ENCODE measurements at places on chromosomes 6 and 20. TPM values are rescaled to one million over a fixed set of nuclear protein-coding genes. Genes with fewer than 3 reads are reported as not detected.

ZSCAN12 gene
- 6.5 TPM for total RNA-seq

NHLRC1 gene
- total RNA-seq = 3.0 TPM

NMBR gene
- not detected for total RNA-seq

PTK7 gene
- 44.6 TPM for total RNA-seq

PRR18 gene
- total RNA-seq = not detected

TXLNB gene
- total RNA-seq = 0.36 TPM

SKIC2 gene
- 42.8 TPM for total RNA-seq

ELOVL4 gene
- total RNA-seq = 6.4 TPM

FAM162B gene
- total RNA-seq = 1.6 TPM

LPA gene
- total RNA-seq = not detected

GRM4 gene
- total RNA-seq = 0.08 TPM

DNA sequence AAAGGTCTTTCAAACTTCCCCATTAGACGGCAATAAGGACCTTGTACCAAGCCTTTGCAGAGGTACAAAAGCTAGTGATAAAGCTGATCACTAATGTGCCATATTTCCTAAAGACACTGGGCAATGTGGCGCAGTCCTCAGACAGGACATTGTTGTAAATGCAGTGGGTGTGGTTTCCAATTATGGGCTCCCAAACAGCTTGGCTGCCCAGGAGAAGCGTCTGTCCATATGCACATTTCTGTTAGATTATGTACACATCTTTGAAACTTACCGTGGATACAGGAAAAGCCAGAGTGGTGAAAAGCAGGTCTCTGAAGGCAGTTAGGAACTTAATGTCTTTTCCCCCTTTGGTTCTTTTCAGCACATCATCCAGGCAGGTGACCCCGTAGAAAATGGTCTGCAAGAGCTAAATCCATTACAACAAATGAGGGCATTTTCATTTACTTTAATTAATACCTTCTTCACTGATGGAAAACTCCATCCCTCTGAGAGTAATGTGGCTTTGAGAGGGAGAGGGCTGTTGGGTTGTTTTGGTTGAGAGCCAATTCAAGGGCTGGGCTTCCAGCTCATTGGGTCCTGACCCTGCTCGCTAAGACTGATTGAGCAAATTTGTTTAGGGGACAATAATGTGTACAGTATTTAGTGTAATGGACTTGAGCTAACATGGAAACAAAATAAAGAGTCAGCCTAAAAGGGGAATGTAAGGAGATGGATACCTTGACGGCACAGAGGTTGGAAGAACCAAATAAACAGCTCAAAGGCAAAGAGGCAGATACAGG lies 10.4 kb downstream of the ADTRP start:
- DNase-seq = no peak

- DNase-seq = peak; percentile 88
These were observed 176.2 kb downstream of the KIF16B start for GRCh38 chr20:16397086-16397485.

DNA sequence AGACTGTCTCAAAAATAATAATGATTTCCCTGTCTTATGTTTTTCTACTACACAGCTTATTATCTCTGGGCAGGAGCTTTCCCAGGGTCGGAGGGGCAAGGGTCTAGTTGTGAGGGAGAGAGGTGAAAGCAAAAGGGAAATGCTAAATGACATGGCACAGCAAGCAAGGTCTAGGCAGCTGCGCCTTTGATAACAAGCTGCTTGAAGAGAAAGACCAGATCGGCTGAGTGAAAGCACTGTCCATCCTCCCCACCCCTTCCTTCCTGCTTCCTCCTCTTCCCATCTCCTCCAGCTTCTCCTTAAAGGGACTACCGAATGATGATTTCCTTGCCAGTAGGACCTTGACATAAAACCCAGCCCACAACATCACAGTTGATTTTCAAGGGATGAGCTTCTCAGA lies 158.1 kb upstream of the AKAP12 start:
- DNase-seq = no peak

- DNase-seq = peak; percentile 1
These were observed 234.1 kb upstream of the BMP2 start for GRCh38 chr20:6533351-6533750.

DNA sequence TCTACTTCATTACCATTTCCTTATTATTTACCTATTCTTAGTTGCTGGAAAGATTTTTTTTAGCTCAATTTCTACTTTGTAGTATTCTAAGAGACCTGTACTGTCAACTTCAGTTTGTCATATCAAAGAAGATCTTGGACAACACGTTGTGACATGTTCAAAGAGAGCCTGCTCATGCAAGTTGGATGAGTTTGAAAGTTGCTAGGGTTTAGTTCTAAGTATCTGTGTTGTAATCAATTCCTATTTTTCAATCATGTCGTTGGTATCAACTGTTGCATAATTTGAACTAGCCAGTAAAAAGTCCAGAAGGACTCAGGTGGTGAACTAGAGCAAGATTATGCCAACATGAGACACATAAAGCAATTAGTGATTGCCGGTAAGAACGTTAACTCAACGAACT lies 30.2 kb downstream of the PKIB start:
- DNase-seq = no peak

DNA sequence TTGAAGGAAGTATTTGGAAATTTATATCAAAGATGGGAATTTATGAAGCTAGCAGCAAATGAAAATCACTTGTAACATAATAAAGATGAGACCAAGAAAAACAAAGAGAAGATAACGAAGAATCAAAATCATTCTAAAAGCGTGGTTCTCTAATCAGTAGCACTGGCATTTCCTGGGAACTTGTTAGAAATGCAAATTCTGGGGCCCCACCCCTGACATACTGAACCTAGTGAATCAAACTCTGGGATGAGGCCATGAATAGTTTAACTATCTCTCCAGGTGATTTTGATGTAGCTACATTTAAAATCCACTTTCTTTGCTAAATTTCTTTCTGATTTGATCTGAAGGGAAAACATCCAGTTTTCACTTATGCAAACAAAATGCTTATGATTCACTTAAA lies 1075.6 kb downstream of the HACE1 start:
- no peak for DNase-seq

- peak; percentile 39 for DNase-seq
These were observed 56.8 kb downstream of the MYH7B start for GRCh38 chr20:35012227-35013069.

- DNase-seq = no peak
These were observed 1.1 kb downstream of the LRRC1 start for GRCh38 chr6:53795702-53796450.

- DNase-seq = peak; percentile 49
These were observed 4.5 kb downstream of the PHF3 start for GRCh38 chr6:63640062-63640461.

- no peak for DNase-seq
These were observed 187.1 kb downstream of the SOX4 start for GRCh38 chr6:21780679-21781078.

DNA sequence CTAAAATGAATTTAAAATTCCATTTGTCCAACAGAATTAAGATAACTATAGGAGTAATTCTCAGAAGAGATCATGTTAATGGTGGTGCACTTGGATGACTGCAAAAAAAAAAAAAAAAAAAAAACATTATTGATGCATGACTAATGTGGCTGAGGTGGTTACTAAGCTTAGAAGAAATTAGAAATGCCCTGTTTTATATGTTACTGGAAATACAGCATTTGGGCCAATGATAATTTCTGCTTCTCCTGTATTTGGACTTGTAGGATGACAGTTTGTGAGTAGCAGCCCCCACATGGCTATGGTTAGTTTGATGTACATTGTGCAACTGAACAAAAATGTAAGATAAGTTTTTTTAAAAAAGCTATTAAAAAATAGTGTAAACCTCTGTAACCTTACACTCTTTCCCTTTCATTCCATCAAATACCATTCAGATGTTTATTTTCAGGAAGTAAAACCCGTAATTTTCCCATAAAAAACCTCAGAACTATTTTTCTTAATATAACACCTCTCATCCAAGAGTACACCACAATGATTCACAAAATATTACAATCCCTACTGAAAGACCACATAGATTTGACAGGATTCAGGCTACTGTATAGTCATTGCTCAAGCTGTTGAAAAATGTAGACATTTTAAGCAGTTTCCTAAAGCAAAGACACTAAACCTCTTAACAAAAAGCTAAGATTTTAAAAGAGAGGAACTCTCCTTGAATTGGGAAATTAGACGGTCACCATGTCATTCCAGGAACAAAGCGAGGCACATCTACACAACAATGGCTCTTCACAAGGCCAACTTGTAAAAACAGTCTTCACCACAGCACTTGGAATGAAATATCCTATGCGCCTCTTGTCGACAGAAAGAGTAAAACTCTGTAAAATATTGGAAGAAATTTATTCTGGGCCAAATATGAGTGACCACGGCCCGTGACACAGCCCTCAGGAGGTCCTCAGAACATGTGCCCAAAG lies 83.0 kb downstream of the WDR27 start:
- peak; percentile 88 for DNase-seq

DNA sequence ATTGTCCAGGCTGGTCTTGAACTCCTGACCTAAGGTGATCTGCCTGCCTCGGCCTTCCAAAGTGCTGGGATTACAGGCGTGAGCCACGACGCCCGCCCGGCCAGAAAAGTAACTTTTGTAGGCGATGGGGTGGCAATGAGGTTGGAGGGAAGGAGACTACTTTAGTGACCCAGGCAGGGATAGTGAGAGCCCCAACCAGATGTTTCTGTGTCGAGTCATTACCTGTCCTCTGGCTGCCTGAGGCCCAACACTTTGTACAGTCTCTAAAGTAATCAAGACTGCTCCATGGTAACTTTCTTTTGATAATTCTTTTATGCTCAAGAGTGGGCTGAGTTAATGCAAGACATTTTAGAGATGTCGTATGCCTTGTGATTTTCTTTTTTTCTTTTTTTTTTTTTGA lies 6.8 kb downstream of the SASH1 start:
- no peak for DNase-seq

GRCh38 chr20:36424314-36424713 lies 117.0 kb upstream of the MYL9 start:
- DNase-seq = no peak

GRCh38 chr6:27891320-27891875 lies 20.8 kb downstream of the OR2B2 start:
- no peak for DNase-seq

GRCh38 chr6:44269921-44270525 lies at the start of gene TMEM151B:
Gene TMEM151B, plus strand, starts transcription at chr6:44270450. Its CDS starts 293 bp downstream, at chr6:44270743.
- no peak for DNase-seq

- no peak for DNase-seq
These were observed 33.8 kb upstream of the TMEM244 start for GRCh38 chr6:129894921-129895320.

GRCh38 chr6:79420054-79420453 lies 117.2 kb downstream of the LCA5 start:
- DNase-seq = no peak

DNA sequence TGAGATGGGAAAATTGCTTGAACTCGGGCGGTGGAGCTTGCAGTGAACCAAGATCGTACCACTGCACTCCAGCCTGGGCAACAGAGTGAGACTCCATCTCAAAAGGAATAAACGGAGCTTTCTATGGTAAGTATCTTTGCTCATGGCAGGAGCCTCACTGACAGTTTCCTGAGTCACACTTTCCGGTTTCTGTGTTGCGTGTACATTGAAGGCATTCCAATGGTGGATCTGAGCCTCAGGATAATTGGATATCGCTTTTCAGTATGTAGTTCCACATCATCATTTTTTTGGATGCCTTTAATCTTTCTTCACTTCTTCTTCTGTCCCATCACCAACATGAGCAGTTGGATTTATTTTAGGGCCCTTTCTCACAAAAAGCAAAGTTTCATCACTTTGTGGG lies 28.6 kb upstream of the GTSF1L start:
- peak; percentile 64 for DNase-seq

- DNase-seq = no peak
These were observed 53.3 kb downstream of the SYNDIG1 start for GRCh38 chr20:24522452-24523330.

DNA sequence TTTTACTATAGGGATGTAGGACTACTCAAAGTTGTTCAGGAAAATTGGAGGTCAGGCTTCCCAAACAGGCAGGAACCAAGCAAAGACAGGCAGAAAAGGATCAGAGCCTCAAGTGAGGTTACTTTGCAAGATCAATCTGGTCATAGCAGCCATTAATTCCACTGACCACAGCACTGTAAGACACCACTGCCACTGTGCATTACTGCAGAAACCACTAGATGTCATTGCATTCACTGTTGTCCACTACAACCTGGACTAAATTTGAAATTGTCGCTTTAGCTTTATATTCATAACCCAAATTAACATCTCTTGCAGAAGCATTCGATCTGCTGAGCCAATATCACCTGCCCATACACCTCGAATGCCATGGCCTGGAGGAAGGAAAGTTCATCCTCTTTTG lies 126.9 kb upstream of the UFL1 start:
- DNase-seq = no peak

DNA sequence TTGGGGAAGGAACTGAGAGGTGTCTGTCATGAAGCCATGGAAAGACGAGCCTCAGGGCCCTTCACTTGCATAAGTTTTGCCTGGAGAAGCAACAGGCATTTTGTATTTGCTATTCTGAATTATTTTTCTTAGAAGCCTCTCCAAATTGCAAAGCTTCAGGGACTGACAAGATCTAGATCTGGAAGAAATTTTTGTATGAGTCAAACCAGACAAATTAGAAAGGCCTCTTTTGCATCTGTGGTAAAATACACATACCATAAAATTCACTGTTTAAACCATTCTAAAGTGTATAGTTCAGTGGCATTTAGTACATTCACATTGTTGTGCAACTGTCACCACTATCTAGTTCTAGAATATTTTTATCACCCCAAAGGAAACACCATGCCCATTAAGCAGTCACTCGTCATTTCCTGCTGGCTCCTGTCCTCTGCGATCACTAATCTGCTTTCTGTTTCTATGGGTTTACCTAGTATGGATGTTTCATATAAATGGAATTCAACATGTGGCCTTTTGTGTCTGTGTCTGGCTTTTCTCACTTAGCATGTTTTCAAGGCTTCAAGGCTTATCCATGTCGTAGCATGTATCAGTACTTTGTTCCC lies 269.1 kb downstream of the PHF3 start:
- peak; percentile 95 for DNase-seq

- DNase-seq = peak; percentile 99
These were observed 9.8 kb downstream of the PGM3 start for GRCh38 chr6:83183082-83183828.

GRCh38 chr20:20276811-20277530 lies 90.9 kb upstream of the INSM1 start:
- DNase-seq = no peak

- DNase-seq = peak; percentile 95
These were observed 19.9 kb downstream of the ATXN1 start for GRCh38 chr6:16741112-16742016.

DNA sequence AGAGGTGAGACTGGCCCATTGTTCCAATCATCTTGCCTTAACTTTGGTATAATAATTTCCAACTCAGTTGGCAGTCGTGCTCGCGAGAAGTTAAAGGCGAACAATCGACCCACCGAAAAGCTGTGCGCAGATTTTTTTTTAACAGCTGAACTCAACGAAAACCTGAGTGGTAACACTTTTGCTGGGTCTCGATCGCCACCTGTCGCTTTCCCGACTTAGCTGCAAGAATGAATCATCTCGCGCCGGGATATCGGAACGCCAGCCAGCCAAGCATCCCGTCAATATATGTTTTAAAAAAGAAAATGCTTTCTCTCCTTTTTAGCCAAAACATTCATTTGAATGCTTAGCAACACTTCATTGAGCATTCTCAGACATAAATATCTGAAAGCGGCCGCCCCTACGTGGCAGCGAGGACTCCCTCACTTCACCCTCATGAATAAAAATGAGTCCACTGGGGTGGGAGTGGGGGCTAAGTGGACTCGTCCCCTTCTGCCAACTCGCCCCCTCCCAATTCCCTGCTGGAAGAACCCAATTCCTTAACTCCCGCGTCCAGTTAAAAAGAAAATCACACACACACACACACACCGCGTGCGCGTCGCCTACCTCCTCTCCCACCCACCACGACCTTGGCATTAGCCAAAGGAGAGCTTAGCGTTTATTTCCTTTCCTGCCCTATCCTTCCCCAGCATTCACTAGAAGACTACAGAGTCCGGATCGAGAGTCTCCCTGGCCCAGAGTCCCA lies 1.5 kb downstream of the COL12A1 start:
- DNase-seq = peak; percentile 97
